ENCODE measurements at places on chromosomes 2 and 18.

GRCh38 chr2:134081238-134081938, 172.5 kb upstream of the MGAT5 start:
- DNase-seq, result no peak

DNA sequence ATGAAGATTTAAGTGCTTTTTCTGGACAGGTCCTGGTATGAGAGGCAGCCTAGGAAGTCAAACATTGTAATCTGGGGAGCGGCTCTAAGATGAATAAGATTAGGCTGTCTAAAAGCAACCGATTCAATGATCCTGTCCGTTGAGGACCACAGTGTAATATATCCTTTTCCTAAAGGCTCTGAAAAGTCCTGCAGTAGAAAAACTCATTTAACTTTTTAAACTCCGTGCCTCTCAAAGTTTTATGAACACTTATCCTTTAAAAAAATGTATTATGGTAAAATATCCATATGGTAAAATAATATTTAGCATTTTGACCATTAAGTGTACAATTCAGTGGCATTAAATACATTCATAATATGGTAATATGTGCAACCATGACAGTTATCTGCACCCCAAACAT, 39.8 kb downstream of the ATOH8 start:
- no peak for DNase-seq

DNA sequence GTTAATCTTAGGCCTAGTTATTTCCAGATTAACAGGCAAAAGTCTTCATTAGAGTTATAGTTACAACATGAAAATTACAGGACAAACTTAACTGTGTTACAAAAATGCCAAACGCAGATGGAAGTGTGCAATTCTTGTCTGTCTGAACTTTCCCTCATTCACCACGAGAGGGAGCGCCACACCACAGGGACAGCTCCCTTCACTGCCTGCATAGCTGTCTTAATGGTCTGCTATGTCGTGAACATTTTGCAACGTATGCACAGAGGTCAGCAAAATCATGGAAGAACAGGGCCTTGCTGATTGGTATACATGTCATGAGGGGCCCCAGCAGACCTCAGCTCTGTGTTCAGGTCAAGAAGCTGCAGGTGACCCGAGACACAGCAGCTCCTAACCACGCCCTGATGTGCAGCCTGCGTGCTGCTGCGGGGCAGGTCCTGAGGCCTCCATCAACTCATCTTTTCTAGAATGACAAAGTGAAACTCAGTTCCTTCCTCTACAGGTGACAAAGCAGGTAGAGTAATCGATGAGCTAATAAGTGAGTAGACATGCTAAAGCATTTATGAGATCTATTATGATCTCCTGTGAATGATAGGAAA, 78.8 kb upstream of the ATP8B1 start:
- DNase-seq, result peak; percentile 74

GRCh38 chr2:191030521-191031154, 16.7 kb upstream of the STAT1 start:
- peak; percentile 55 for DNase-seq

DNA sequence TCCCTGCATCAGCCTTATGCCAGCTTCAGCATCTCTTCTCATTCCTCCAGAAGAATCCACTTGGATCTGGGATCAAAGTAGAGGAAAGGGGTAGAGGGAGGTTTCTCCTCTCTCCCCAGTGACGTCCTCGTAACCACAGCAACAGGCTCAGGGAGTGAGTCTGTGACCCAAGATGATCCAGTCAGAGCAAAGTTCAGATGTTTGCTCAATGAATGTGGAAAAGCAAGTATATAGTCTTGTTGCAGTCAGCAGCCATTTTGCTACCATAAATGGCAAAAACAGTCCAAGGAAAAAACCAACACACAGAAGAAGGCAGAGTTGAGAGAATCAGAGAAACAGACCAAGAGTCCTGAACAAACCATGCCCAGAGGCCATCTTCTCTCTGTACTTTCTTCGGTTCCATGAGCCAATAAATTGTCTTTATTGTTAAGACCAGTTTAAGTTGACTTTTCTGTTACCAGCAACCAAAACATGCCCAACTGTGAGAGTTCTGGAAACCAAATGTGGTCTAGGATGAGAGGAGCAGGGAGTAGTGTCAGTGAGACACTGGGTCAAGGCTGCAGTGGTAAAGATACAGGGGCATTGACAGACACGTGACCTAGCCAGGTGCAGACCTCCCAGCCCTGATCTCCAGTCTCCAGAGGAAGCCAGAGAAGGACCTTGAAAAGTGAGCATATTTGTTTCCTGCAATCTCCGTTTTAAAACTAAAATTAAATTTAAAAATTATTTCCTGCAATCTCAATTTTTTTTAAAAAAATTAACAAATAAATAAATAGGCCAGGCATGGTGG, 3.2 kb upstream of the CXCR1 start:
- no peak for DNase-seq

GRCh38 chr2:53782676-53783075, 4.1 kb downstream of the ASB3 start:
- no peak for DNase-seq

DNA sequence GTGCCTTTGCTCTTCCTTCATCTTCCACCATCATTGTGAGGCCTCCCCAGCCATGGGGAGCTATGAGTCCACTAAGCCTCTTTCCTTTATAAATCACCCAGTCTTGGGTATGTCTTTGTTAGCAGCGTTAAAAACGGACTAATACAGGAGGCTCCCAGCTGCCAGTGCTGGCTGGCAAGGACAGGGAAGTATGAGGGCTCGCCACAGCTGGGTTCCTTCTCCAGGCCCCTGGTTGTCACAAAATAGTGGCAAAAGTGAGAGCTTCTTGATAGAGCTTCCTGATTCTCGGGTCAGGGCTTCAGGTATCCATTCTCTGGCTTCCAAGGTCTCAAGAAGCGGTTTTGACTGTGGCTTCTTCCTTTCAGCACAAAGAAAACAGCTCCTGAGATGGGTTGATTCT, 85.0 kb downstream of the ZNF516 start:
- DNase-seq, result no peak

GRCh38 chr2:206936843-206937230, 2.5 kb upstream of the CPO start:
- no peak for DNase-seq

GRCh38 chr2:170887896-170888295, 41.2 kb upstream of the GORASP2 start:
- no peak for DNase-seq
